ENCODE measurements at places on chromosomes 13 and 19.

GRCh38 chr13:113573065-113573464 is 11.5 kb upstream of the TFDP1 start:
- DNase-seq: no peak

- DNase-seq: no peak
Measured at GRCh38 chr13:40982772-40983171, 36.3 kb downstream of the ELF1 start.

GRCh38 chr13:21208652-21209154 is 32.2 kb downstream of the MRPL57 start:
- no peak for DNase-seq

DNA sequence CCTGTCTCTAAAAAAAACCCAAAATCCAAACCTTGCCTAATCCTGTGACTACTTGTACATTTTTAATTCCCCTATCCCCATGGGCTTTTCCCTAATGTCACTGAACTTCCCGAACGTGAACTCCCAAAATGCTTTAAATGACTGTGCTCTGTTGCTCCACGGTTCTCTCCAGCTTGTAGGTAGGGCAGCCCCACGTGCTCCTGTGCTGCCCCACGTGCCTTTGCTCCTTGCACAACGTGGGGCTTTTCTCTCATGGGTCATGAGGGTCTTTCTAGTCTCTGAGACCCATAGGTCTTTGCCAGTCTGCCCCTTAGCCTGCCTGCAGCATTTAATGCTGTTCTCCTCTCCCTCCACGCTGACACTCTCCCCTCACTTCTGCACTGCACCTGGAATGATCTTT is 122.0 kb downstream of the SHISA2 start:
- DNase-seq: no peak

DNA sequence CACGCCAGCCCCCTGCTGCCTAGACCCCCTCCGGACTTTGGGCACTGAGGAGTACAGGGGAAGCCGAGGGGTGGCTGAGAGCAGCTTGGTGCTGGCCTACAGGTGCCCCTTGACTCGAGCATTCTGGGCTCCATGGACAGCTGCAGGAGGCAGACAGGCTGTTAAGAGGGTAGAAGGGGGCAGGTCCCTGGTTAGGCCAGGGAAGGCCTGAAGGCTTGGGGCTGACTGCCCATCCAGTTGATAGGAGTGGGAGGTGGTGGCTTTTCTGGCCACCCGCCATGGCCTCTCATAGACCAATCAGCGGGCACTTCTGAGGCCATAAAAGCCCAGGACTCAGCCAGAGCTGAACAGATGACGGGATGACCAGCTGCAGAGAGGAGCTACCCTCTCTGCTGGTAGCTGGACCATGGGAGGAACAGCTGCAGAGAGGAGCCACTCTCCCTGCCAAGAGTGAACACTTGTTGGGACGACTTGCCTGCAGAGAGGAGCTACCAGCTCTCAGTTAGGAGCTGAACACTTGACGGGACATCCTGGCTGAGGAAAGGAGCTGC is 10.7 kb upstream of the SUPT20H start:
- DNase-seq: no peak

DNA sequence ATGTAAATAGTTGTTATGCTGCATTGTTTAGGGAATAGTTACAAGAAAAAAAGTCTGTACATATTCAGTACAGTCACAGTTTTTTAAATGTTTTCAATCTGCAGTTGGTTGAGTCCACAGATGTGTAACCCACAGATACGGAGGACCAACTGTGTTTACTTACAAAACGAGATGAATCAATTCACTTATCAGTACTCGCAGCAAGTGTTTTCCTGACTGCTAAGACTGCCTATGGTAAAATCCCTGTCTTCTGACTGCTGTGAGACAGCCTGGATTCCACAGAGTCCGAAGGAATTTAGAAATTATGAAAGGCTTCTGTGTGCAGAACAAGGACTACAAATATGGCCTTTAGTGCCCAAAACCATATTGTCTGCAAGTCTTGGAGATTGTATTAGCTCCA is 45.7 kb upstream of the C1QTNF9 start:
- DNase-seq: no peak

GRCh38 chr13:43475140-43475539 is 311.6 kb downstream of the ENOX1 start:
- no peak for DNase-seq

- DNase-seq: peak; percentile 27
Measured at GRCh38 chr19:48934837-48935236, 1.3 kb downstream of the DHDH start.

DNA sequence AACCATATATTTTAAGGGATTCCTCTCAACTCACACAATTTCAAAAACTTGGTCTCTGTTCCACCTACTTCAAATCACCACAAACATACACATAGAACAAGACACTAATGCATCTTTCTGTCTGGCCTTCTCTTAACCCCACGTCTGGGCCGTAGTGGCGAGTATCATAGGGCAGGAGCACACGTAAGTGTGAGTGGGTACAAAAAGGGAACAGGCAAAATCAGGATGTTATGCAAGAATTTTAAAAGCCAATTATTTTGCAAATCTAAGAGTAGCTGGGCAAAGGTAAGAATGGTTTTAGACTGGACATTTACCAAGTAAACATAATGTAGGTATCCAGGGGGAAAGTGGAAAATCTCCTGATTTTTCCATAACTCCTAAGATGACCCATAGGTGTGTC is 35.1 kb downstream of the MTMR6 start:
- DNase-seq: no peak

GRCh38 chr13:111142472-111142871 is 27.4 kb downstream of the ARHGEF7 start:
- DNase-seq: no peak

Measured in glutamatergic neuron (in vitro differentiated cells).